ENCODE measurements at places on chromosomes 2 and 18.

DNA sequence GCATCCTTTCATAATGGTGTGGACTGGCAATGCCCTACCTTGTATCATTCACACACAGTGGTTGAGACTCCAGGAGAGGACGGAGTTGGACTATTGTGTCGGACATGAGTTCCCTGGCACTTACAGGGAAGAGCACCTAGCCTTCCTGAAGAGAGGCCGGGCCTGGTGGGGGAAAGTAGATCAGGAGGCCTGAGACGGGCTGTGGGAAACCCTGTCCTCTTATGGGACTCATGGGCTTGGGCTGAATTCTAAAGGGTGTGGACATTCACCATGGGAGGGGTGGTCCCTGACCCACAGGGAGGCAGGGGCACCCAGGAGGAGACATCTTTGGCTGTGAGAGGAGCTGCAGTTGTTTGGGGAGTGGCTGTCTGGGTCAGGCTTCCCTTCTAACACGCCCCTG, 286.5 kb downstream of the PHLPP1 start:
- DNase-seq, result no peak

DNA sequence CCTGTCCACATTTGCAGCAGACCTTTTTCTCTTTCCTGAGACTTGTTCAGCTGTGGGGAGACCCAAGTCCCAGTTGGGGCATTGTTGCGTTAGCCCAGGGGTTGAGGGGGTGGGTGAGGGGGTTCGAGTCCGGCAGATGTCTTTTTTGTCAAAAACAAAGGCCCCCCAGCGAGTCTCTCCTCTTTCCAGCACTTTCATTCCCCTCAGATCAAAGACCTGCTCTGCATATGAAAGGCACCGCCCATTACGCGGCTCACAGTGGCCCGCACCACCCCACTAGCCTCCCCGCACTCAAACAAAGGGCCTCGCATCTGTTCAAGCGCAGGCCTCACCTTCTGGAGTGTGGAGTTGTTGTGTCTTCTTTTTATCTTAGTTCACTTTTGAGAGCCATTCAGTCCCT, 25.2 kb downstream of the TRABD2A start:
- no peak for DNase-seq

DNA sequence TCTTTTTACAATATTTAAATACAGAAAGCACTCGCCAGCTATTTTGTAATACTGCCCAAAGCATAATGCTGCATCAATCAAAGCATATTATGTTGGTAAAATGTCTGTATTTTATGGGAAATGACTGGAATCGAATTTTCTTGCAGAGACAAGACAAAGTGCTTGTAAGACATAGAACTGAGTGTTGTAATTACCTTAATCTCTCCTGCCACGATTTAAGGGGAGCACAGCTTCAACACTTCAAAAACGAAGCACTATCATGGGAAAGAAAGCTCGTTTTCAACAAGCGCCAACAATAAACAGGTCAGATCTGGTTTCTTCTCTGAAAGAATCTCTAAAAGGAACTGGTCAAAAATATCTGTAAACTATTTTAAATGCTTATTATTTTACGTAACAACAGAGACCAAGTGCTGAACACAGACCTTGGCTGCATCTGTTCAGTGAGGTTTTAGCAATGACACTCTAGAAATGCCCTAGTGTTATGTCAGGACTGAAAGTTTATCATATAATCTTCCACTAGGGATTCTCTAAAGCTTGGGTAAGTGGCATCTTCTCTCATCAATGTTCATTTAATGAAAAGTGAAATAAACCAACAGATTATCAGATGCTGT, 19.0 kb downstream of the RND3 start:
- no peak for DNase-seq

DNA sequence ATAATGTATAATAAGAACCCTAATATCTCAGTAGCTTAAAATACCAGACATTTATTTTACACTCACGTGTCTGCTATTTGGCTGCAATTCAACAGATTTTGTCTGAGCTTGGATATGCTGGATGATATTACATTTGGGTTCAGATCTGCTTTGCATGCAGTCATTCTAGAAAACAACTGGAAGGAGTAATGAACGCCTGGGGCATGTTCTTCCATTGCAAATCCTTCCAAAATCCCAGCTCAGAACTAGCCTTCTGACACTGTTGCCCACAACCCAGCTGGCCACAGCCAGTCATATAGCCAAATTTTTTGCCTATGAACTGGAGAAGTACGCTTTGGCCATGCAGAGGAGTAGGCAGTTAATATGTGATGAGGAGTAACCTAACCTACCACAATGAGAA, 597.8 kb upstream of the VRK2 start:
- no peak for DNase-seq

- no peak for DNase-seq
Measured at GRCh38 chr2:69603146-69603743, 40.3 kb downstream of the AAK1 start.

GRCh38 chr2:160680974-160681373, 187.4 kb upstream of the RBMS1 start:
- DNase-seq, result no peak

GRCh38 chr2:148730085-148730484, 85.5 kb downstream of the EPC2 start:
- no peak for DNase-seq

DNA sequence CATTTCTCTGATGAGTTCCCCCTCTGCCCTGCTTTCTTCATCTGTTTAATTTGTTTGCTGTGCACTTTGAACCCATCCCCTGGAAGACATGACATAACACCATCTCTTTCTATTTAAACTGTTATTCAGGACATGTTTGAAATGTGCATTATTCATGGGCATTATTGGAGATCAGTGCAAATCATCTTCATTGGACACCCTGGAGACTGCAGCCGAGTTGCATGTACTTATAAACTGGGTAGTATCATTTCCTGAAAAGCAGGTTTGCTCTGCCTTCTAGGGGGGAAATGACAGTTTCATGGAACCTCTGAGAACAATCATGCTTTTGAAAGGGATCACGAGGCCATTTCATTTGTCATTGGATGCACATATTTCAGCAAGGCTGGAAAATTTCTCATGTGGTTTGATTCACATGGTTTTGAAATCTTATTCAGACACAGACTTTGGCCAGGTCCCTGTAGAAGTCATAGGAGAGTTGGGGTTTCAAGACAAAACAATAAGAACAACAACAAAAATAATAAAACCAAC, 462.8 kb upstream of the MEX3C start:
- no peak for DNase-seq

DNA sequence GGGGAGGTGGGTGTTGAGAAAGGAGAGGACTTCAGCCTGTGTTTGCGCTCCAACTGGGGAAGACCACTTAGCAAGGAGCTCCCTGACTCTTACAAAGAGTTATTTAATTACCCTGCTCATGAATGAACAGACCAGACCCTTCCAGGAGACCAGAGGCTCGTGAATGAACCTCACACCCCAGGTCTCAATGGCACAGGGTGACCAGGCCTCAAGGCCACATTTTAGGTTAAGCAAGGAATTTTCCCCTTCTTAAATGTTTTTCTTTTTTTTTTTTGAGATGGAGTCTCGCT, 25.3 kb downstream of the SMAD7 start:
- DNase-seq, result no peak

DNA sequence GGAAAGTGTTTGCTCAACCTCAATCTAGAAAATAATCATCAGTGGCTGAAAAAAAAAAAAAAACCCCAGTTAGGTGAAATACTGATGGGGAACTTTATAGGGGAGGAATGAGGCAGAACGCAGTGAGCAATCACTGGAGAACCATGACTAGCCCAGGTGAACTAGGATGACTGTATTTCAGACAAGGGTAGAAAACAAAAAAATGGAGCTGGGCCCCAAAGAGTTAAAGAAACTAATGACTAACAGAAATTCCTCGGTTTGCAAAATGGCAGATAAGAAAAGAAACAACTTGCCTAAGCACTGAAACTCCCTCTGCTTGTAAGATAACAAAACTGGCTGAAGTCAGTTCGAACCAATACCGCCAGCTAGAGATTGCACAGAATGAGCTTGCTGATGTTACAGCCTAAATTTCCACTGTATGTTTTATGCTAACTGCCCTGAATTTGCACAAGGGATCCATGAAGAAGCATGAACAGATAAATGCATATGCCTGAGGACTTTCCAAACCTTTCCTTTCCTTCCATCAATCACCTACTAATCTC, 245.9 kb downstream of the METTL4 start:
- DNase-seq, result no peak

GRCh38 chr2:134897932-134898331, 20.7 kb upstream of the CCNT2 start:
- DNase-seq, result no peak

DNA sequence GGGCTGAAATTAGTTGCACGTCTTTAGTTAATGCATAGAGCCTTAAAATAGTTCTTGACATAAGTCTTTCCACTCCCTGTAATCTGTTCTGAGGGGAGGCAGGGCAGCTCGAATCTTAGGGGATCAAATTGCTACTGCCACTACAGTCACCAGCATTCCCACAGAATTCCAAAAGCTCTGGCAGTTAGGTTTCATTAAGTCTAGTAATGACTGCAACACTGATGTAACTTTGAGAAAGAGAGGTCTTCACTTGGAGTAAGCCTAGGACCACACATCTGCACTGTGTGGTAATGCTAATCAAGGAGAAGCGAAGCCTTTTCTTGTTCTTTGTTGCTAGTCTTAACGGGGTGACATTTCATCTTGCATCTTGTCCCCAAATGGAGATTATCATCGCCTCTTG, 19.3 kb upstream of the NCK2 start:
- no peak for DNase-seq

DNA sequence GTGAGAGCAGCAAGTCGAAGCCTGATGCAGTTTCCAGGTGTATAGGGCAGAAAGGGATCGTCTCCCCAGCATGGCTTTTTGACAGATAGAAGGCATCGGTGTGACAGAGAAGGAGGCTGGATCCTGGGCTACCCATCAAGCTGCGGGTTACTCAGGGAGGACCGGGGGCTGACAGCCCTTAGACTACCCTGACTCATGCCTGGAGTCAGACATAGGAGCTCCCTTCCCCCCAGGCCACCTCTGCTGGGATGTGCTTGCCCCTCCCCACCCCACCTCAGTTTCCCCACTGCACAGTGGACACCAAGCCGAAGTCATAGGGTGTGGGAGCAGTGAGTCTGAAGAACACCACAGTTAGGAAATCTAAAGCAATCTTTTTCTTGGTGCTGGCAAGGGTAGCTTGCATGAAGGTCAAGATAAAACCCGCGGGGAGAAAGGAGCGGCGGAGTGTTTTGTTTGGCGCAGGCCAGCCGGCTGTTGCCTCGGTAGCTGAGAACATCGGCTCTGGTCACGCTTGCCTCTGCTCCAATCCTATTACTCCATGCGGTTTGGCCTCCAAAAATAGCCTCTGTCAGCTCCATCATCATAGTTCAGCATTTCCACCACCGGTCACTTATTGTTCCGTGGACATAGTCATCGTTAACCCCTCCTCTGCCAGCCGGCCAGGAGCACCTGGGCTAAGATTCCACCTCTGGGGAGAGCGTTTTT, 169.2 kb upstream of the GLI2 start:
- no peak for DNase-seq

DNA sequence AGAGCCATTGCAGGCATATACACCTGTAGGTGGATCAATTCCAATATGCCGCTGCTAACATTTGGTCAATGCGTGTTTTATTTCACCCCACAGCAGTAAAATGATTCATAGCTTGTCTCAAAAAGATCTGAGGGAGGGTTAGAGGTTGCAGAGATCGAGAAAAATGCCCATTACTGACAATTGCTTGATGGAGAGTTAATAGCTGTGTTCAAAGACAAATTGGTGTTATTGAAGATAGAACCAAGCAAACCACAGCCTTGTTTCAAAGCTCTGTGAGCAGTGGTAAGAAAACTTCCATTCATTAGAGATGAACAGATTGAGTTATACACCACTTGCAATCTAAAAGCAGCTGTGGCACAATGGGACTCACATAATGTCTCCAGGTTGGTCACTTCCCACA, 95.4 kb downstream of the KCNE4 start:
- DNase-seq, result no peak

- DNase-seq, result no peak
Measured at GRCh38 chr2:106956879-106957278, 70.9 kb upstream of the ST6GAL2 start.

- DNase-seq, result no peak
Measured at GRCh38 chr2:128499367-128500137, 180.9 kb upstream of the HS6ST1 start.
